ENCODE measurements at places on chromosomes 1 and 21. TPM values are rescaled to one million over a fixed set of nuclear protein-coding genes. Genes with fewer than 3 reads are reported as not detected.

The FGGY gene
- 10.4 TPM for total RNA-seq

The SMIM1 gene
- 1.5 TPM for total RNA-seq

The F3 gene
- 18.4 TPM for total RNA-seq

- no peak for ATAC-seq
These were observed 31.6 kb downstream of the KRTAP20-3 start for GRCh38 chr21:30674312-30674711.

- no peak for ATAC-seq
These were observed 47.1 kb downstream of the STX6 start for GRCh38 chr1:180975551-180975950.

All from esophagus mucosa (tissue), 1 donor.